ENCODE measurements at places on chromosomes 13 and 19.
A peak's percentile ranks its signal among the peaks of the same experiment; 100 is the strongest.

DNA sequence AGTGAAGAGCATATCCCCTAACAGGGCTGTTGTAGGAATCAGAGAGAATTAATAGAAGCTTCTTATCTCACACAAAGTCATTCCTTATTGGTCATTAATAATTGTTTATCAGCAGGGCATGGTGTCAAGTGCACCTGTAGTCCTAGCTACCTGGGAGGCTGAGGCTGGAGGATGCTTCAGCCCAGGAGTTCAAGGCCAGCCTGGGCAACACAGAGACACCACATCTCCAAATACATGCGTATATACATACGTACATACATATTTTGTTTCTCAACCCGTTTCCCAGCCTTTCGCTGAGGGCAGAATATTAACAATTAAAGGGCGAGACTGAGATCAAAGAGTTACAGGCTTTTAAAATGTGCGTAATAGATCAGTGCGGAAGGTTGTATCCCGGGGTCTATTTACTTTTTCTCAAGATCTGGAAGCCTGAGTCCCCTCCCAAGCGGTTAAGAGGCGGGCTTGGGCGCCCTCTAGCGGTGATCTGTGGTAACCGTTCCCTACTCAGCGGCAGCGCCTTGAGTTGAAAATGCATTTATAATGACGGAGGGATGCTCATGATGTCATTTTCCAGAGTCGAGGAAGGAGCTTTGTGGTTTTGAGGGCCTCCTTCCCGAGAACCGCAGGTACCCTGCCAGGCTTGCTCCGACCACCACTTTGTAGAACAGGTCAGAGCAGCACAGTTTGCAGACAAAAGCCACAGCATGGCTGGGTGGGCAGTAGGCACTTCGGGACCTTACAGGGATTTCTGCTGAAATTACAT is 169.6 kb upstream of the GPR12 start:
- peak; percentile 56 for DNase-seq

DNA sequence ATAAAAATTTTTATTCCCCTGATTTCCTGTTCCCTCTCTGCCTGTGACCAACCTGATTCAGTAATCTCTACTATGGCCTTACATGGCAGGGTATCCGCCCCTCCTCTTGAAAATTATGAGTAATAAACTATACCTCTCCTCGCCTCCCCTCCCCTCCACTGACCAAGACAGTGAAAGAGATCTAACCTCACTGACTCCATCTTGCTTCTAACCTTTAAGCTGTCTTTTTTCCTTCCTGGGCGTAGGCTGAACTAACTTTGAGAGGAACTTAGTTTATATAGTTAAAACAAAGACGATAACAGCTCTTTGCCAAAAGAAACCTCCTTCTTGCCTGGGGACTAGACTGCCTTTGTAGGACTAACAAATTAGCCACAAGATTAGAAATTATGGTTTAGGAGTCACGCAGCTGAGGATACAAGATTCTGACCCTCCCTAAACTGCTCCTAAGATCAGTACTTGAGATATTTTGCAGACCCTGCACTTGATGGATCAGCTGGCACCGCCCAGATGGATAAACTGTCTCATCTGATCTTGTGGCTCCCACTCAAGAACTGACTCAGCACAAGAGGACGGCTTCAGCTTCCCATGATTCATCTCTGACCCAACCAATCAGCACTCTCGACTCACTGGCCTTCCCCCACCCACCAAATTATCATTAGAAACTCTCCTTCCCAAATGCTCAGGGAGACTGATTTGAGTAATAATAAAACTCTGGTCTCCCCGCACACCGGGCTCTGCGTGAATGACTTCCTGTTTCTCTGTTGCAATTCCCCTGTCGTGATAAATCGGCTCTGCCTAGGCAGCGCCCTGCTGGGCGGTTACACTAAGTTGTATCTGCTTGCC is 187.1 kb downstream of the TDRD3 start:
- no peak for DNase-seq

DNA sequence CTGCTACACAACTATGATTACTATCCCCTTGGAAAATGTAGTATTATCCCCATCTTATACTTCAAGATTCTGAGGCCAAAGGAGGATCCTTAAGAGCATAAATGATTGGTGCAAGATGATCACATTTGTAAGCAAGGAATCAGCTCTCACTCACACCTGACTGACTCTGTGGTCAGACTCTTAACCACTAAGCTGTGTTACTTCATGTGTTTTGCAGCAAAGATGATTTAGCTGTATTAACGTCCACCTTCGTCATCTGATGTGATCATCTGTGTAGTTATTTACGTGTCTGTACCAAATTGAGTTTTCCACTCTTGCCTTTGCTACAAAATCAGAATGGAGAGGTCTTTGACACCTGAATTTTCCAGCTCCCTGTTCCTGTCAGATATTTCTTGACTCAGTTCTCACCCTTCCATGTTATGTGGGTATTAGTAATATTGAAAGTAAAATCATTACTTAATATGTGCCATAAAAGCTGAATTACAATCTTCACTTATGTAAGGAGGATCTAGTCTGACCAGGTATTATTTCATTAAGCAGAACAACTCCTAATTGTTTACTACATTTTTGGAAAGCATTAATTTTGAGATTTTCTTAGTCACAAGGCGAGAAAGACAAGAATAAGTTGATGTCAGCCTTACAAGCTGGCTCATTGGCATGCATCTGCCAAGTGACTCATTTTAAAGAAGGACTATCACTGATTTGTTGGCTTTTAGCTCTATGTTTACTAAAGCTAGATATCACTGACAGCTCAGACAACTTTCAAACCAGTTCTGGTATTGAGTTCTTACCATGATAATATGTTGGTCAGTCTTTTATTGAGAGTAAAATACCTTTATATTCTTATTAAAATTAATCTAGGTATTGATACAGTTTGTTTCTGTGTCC is 1279.8 kb upstream of the PCDH9 start:
- DNase-seq: no peak

GRCh38 chr13:95246292-95247082 is 54.8 kb downstream of the ABCC4 start:
- DNase-seq: no peak

GRCh38 chr13:84137292-84137691 is 255.0 kb upstream of the SLITRK1 start:
- no peak for DNase-seq

- DNase-seq: no peak
Observed at GRCh38 chr19:46660551-46661019, 397 bp downstream of the DACT3 start.

DNA sequence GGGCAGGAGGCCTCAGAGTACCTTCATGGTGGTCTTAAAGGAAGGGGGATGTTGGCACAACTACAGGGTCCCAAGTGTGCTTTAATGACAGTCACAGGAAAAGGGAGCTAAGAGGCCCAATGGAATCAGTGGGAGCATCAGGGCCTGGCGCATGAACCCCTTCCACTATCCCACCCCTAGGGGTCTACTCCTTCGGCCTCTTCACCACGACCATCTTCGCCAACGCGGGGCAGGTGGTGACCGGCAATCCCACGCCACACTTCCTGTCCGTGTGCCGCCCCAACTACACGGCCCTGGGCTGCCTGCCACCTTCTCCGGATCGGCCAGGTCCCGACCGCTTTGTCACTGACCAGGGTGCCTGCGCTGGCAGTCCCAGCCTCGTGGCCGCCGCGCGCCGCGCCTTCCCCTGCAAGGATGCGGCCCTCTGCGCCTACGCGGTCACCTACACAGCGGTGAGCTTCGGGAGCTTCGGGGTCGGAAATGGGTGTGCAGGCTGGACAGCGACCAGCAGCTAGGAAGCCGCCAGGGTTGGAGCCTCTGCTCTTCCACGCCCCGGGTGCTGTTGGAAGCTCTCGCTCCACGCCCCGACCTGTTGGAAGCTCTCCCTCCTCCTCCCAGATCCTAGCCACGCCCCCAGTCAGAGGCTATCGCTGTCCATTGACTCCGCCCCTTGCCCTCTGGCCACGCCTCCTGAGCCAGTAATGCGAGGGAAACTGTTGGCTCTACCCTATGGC is 6.0 kb downstream of the PLPPR2 start:
- DNase-seq: no peak

DNA sequence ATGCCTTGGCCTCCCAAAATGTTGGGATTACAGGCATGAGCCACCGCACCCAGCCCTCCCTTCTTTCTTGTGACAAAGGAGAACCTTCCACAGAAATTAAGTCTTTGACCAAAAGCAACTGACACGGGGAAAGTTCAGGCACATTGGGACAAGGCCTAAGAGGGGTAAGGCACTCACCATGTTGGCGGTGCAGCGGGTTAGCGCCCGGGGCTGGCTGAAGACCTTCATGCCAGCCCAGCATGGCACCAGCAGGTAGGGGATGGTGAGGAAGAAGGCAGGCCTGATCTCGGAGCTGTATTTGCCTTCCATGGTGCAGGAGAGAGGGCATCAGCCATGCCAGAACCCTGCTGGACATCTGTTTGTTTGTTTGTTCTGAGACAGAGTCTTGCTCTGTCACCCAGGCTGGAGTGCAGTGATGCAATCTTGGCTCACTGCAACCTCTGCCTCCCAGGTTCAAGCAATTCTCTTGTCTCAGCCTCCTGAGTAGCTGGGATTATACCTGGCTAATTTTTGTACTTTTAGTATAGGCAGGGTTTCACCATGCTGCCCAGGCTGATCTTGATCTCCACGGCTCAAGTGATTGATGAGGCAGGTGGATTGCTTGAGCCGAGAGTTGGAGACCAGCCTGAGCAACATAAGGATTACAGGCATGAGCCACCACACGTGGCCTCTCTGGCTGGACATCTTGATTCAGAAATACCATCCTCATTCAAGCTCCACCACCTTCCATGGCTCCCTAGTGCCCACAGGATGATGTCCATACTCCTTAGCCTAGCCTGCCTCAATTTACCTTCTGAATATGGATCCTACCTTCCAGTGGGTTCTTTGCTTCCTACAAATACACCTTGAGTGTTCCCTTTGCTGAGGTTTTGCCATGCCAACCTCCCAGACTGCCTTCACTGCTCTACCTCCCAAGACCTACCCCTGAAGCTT is 4.4 kb downstream of the TM6SF2 start:
- DNase-seq: no peak

GRCh38 chr19:55600662-55601028 is 557 bp downstream of the ZNF524 start:
- no peak for DNase-seq

DNA sequence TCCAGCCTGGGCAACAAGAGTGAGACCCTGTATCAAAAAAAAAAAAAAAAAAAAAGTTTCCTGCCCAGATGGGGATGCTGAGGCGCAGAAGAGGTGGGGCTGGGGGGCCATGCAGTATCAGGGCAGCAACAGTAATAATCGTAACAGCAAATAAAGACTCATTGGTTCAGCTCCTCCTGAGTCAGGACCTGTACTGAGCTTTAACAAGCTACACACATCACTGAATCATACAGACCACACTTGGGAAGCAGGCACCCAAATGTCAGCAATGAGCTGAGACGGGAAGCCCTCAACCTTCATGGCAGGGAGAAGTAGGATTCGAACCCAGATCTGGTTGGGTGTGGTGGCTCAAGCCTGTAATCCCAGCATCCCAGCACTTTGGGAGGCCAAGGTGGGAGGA is 10.6 kb upstream of the DPF1 start:
- no peak for DNase-seq

DNA sequence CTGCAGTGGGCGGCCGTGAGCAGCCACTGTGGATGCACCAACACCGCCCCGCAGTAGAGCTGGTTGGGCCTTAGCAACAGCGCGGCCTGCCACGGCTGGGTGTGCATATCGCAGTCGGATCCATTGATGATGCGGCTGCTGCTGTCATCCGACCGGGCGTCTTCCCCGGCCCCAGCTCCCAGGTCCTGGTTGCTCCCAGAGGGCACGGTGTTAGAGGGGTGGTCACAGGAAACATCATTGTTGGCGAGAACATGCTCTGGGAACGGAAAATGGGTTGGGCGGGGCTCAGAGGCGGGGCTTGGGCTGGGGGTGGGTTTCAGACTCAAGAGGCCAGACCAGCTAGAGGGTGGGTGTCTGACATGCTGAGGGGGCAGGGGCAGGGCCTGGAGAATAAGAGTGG is 3.0 kb downstream of the KLK5 start:
- DNase-seq: no peak

DNA sequence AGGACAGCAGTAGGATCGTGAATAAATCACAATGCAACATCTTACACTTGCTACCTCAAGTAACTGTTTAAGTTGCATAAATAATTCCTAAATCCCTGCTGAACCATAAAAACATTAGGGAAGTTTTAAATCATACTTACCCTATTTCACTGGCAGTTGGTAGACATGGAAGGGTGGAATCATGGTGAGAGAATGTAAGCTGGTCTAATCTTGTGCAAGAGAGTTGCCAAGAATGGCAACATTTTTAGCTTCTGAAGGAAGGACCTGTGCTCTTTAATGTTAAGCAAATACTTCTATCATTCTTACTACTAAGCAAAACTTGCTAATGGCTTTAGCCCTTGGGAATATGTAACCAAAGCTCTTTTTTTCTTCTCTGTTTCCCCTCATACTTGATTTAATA is 46.8 kb downstream of the MTUS2 start:
- DNase-seq: no peak

GRCh38 chr19:4430760-4431159 is 26.8 kb downstream of the UBXN6 start:
- DNase-seq: no peak

Measured in HTR-8/SVneo (cell line).